RKO (cell line): ENCODE measurements at places on chromosomes 6 and 20.

DNA sequence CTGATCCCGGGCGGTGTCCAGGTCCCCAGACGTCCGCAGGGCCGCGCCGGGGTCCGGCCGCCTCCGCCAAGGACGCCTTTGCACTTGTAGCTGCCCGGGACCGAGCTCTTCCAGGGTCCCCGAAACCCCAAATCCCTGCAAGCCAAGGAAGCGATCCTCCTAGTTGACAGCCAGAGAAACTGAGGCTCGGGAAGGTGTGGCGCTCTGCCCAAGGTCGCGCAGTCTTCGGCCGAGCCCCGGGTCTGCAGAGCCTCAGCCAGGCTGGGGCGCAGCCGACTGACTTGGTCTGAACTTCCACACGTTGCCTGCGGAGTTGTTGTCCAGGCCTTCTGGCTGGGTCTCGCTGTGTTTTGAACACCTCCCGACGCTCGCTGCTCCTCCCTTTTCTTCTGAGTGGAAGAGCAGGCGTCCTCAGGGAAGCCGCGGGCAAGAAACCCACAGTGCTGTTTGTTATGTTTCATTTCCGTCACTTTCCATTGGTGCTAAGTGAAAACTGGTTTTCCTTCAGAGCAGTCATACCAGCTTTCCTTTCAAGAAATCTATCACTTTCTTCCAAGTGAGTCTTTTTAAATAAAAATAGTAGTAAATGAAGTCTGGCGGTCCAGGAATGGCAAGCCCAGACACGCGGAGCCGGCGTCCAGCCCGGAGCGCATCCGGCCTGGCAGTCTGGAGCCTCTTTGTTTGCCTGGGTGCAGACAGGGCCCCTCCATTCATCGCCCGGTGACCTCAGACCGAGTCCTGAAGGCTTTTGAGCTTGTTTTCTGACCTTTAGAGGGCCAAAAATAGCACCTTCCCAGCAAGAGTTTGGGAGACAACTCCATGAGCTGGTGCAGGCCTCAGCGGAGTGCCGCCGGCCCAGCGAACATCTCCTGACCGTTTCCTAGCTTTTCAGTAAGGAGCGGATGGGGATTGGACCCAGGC is 698 bp downstream of the FAM210B start:
- peak; percentile 78 for DNase-seq

DNA sequence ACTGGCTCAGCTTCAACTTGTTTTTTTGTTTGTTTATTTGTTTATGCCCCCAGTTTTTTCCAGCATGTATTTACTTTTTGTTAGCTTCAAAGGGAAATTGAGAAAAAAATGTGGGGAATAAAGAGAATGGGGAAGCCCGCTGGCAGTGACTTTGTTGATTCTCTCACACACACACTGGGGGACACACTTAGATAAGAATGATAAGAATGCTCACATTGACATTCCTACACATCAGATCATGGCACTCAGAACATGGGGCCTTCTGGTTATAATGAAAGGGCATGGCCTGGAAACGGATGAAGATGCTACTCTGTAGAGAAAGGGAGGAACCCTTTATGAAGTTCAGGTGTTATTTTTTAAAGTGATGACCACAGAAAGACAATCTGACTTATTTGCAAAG is 15.6 kb upstream of the DAAM2 start:
- DNase-seq = no peak

GRCh38 chr6:105164418-105164817 is 15.4 kb downstream of the POPDC3 start:
- peak; percentile 43 for DNase-seq

GRCh38 chr20:52974179-52974594 is 2.0 kb downstream of the TSHZ2 start:
- DNase-seq = no peak

DNA sequence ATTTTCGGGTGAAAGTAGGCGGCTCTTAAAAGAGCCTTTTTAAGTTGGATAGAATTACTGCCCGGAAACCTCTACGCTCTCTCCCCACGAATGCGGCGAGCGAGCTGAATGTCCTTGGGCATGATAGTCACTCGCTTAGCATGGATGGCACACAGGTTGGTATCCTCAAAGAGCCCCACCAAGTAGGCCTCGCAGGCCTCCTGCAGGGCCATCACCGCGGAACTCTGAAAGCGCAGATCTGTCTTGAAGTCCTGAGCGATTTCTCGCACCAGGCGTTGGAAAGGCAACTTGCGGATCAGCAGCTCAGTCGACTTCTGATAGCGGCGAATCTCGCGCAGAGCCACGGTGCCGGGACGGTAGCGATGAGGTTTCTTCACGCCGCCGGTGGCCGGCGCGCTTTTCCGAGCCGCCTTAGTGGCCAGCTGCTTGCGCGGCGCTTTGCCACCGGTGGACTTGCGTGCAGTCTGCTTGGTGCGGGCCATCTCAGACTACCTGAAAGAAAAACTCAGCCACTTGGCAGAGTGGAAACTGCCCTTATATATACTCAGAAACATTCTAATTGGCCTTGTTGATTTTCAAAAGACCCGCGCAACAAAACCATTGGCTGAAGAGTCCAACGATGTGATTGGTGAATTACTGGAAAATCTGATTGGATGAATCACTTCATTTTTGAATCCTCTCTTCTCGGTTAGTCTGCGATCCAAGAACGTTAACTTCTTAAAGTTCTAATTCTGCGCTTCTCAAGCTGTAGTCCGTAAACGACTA is 93.9 kb upstream of the BTN3A2 start:
- DNase-seq = peak; percentile 98

GRCh38 chr20:1637226-1637625 is 17.4 kb upstream of the SIRPB1 start:
- no peak for DNase-seq

DNA sequence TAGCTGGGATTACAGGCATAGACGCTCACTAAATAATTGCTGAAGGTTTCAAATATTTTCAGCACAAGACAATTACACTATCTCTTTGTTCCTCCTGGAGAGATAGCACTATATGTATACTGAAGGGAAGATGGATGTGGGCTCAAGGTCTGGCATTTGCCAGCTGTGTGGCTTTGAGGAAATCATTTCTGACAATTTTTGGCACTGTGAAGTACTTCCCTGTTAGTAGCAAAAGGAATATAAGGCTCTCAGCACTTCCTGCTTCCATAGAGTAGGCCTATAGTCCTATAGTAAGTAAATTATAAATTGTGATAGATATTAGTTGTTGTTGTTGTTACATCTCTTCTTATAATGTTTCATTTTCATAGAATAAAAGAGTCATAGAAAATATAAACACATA is 271.1 kb downstream of the SAMD5 start:
- no peak for DNase-seq

DNA sequence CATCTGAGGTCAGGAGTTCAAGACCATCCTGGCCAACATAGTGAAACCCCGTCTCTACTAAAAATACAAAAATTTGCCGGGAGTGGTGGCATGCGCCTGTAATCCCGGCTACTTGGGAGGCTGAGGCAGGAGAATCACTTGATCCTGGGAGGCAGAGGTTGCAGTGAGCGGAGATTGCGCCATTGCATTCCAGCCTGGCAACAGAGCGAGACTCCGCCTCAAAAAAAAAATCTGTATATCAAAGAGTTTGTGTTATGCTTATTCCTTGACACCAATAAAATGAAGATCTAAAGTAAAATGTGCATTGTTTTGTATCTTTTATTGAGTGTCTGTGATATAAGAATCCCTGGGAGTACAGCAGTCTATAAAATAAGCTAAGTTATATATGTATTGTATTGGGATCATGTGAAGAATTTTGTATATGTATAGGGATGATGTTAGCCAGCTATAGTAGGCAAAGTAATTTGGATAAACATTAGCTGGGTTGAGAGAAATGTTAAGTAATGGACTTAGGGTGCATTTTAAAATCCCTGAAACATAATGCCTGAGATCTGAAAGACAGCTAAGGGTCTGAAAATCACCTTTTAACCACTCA is 10.9 kb downstream of the TBP start:
- no peak for DNase-seq

- no peak for DNase-seq
Observed at GRCh38 chr6:42269974-42270510, 52.4 kb upstream of the MRPS10 start.

DNA sequence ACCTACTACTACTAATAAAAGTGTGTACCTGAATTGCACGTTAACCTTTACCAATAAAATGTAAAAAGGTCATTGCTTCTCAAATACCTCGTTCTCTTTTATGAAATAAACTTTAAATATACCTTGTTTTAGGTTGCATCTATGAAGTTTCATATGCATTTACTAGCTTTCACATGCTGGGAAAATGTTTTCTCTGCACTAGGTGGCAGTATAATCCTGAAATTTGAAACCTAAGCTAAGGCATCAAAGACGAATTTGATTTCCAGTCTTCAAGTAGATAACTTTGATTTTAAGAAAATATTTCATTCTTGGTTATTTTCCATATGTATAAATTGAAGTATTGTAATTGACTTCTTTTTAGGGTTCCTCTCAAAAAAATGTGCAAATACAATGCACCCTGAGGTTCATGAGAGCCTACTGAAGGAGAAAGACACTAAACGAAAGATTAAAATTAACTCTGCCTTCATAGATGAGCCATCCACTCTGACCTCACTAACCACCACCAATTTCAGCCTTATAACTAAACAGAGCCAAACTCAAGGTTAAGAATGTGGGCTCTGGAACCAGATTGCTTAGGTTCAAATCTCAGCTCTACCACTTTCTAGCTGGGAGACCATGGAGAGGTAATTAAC is 7.3 kb upstream of the COL9A1 start:
- peak; percentile 60 for DNase-seq

- DNase-seq = no peak
Observed at GRCh38 chr20:4736875-4737274, 15.2 kb downstream of the PRND start.

- peak; percentile 57 for DNase-seq
Observed at GRCh38 chr20:5996765-5997164, 46.3 kb downstream of the MCM8 start.

DNA sequence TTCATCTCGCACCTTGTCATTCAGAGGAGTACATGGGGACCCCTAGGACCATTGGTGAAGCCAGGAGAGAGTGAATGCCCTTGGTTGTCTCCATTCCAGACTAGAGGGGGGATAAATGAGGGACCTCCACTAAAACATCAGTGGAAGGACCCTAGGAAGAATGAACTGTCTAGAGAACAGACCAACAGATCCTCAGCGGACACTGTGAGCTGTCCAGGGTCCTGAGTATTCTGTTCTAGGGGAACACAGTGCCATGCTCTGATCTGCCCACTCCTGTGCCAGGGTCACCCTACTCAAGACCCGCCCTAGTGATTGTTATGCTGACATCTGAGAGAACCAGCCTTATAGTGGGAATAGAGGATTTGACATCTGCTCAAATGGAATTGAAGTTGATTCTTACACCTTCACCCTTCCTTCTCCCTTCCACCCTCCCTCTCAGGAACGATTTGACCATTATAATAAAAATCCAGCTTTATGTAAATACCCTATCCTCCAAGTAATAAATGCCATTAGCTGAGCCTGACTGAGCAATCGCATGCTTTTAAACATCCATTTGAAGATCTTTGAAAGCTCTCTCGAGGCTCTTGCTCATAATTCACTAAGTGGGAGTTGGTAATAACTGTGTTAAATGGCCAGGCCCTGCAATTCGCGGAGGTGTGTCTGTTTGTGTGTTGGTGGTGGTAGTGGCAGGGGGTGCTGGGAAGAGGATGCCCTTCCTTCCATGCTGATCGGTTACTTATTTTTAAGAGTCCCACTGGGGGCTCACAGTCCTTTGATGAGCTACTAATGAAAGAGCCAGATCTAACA is 43.6 kb upstream of the SLC32A1 start:
- peak; percentile 45 for DNase-seq

- no peak for DNase-seq
Observed at GRCh38 chr6:71091167-71091566, 134.3 kb upstream of the B3GAT2 start.

GRCh38 chr6:83153883-83154521 is 39.1 kb downstream of the PGM3 start:
- DNase-seq = no peak

DNA sequence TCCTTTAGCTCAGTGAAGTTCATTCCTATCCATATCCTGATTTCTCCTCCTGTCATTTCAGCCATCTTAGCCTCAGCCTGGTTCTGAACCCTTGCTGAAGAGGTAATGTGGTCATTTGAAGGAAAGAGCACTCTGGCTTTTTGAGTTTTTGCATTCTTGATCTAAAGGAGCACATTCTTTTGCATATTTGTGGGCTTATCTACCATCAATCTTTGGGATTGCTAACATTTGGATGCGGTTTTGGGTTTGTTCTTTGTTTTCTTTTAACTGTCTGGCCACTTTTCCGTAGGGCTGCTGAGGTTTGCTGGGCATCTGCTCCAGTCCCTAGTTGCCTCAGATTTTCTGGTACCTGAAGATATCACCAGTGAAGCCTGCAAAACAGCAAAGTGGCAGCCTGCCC is 238.3 kb downstream of the EPM2A start:
- DNase-seq = no peak

DNA sequence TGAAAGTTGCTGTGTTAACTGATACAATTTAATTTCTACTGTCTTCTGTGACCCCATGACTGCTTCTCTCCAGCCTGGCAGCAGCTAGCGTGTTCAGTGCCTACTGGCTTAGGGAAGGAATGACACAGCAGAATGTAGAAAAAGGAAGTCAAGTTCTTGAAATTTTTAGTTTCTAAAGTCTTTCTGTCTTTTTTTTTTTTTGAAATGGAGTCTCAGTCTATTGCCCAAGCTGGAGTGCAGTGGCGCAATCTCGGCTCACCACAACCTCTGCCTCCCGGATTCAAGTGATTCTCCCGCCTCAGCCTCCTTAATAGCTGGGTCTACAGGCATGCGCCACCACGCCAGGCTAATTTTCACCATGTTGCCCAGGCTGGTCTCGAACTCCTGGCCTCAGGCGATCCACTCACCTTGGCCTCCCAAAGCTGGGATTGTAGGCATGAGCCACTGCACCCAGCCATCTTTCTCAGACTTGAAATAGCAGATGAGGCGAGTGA is 39.3 kb downstream of the PCNA start:
- DNase-seq = no peak

- DNase-seq = no peak
Observed at GRCh38 chr20:1327827-1328679, 886 bp downstream of the SDCBP2 start.
